ENCODE measurements at places on chromosomes 5 and 9.

GRCh38 chr5:169595172-169595820 is 11.7 kb downstream of the SPDL1 start:
- no peak for DNase-seq

- no peak for DNase-seq
These were observed 20.7 kb downstream of the UBAP2 start for GRCh38 chr9:34027845-34028574.

DNA sequence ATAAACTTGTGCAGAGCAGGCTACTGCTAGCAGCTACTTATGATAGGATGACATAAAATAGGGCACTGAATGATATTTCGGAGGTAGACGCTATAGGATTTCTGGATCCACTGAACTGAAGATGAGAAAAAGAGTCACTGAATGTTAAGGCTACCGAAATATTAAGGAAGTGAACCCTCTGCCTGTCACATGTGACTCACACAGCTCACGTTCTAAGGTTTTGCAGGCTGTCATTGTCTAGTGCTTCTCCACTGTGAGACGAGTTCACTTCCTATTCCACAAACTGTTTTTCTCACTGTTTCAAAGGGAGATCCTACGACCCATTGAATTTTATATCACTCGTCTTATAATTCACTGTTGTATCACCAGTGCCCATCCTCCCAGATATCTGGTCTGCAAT is 100.8 kb downstream of the CTNND2 start:
- no peak for DNase-seq

DNA sequence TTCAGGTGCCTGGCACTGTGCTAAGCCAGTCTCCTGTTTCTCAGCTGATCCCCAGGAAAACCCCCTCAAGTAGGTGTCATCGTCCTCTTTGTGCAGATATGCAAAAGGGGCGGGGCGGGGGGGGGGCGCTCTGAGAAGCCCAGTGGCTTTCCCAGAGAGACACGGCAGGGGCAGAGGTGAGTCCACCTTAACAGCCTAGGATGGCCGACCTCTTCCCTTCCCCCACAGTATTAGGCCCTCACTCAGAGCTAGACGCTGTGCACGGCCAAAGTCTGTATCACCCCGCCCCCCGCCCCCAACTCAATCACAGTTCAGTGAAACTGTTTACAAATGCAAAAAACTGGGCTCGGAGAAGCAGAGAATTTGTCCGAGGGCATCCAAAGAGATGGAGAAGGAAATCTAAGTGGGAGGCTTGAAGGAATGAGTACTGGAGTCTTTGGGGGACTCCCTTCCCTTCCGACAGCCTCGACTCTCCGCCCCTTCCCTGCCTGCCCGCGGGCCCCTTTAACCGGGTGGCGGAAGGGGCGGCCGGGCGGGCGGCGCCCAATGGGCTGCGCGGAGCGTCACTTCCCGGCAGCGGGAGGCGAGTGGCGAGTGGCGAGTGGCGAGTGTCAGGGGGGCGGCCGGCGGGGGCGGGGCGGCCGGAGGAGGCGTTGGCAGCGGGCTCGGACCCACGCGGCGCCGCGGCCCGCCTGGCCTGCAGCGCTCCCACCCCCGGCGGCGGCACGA is at the start of gene ERGIC1:
Gene ERGIC1, plus strand, starts transcription at position 566 of the 729 bp plus-strand sequence. Its CDS starts 163 bp downstream, at position 729.
- peak; percentile 60 for DNase-seq

- DNase-seq, result no peak
These were observed 1.1 kb downstream of the CTNND2 start for GRCh38 chr5:11903121-11903613.

DNA sequence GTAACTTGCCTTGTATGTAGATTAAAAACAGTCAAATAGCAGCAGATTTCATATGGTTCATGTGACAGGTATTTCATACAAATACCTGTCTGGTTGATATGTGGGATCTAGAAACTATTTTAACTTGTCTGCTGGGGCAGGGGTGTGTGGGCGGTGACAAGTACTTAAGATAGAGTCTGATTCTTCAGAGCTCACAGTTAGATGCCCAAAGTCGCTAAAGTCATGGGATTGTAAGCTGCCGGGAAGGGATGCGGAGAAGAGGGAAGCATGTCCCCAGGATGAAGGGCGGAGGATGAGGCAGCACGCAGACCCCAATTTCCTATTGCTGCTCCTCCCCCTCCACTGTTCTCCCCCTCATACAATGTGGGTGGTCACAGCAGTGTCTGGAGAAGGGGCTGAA is 13.3 kb downstream of the ANXA6 start:
- DNase-seq, result no peak

GRCh38 chr5:17157916-17158529 is 59.4 kb upstream of the BASP1 start:
- no peak for DNase-seq

DNA sequence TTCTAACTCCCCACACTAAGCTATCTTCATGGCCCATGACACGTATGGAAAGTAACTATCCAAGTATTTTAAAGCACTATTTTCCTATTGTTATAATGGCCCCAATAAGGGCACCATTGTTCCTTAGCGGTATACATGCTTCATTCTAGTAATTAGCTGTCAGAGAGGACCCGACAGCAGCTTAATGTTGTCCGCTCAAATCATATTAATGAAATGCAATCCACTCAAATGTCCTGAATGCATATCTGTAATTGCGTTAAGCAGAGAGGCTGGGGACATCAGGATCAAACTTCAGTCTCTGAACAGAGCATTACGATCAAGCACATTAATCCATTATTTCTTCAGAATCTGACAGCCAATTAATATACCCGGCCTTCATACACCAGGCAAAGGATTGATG is 139.7 kb downstream of the CRB2 start:
- DNase-seq, result no peak

GRCh38 chr5:916441-917293 is 24.0 kb downstream of the TRIP13 start:
- no peak for DNase-seq

DNA sequence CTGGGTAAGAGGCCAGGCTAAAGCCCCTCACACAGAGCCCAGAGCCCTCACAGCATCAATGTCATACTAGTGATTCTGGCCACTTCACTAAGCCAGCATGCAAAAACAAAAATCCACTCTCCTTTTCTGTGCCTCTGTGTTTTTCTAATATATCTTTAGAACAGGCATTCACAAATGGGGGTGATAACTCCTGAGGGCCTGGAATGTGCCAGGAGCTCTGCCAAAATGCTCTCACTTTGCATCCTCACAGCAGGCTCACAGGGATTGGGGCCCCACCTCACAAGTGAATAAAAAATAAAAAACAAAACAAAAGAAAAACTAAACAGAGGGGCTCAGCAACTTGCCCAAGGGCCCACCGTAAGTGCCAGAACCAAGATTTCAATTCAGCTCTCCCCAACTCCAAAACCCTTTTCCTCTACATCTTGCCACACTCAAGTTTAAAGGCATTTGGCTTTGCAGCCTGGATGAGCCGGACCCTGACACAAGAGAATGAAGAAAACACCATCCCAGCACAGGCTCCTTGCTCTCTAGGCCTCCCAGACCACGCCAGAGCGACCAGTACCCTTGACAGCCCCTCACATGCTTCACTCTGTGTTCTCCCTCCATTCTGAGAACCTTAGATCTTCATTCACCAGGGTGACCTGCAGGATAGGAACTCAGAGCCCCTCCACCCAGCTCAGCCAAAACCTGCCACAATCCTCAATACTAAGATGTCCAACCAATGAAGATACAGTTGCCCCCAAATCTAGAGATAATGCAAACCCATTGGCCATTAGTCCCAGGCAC is 51.3 kb downstream of the SAXO1 start:
- DNase-seq, result no peak

GRCh38 chr5:133611357-133612248 is 738 bp downstream of the FSTL4 start:
- peak; percentile 3 for DNase-seq
